ENCODE measurements at places on chromosomes 7 and 10. TPM values are rescaled to one million over a fixed set of nuclear protein-coding genes. Genes with fewer than 3 reads are reported as not detected.

Gene CABCOCO1
- total RNA-seq, result 1.5 TPM

Gene HOXA7
- 1.7 TPM for total RNA-seq

Gene NAT16
- total RNA-seq, result not detected

Gene GOLGA7B
- 0.33 TPM for total RNA-seq

Gene MOGAT3
- 0.17 TPM for total RNA-seq

Gene LRRC4
- total RNA-seq, result under 0.01 TPM

Gene FAM237B
- not detected for total RNA-seq

Gene ATOH7
- total RNA-seq, result not detected

Gene GIGYF1
- 28.7 TPM for total RNA-seq

Gene DPP6
- 33.2 TPM for total RNA-seq

Gene CALCR
- not detected for total RNA-seq

Gene GNAT3
- total RNA-seq, result not detected

Gene NODAL
- not detected for total RNA-seq

Gene CCDC3
- 23.7 TPM for total RNA-seq

Gene COBL
- 47.7 TPM for total RNA-seq

Gene LRRC17
- 2.2 TPM for total RNA-seq

Gene CPA4
- not detected for total RNA-seq

Gene GIMAP8
- 15.2 TPM for total RNA-seq

Gene LRRD1
- not detected for total RNA-seq

Gene PTN
- total RNA-seq, result 8.3 TPM

Gene NCF1
- 4.5 TPM for total RNA-seq

Gene CYP2E1
- 0.91 TPM for total RNA-seq

Gene CAV2
- total RNA-seq, result 131 TPM

Gene APBB1IP
- total RNA-seq, result 2.6 TPM

Gene SLC39A12
- not detected for total RNA-seq

Gene TMEM213
- not detected for total RNA-seq

Gene CLEC5A
- total RNA-seq, result 0.42 TPM

Gene TUBAL3
- 0.52 TPM for total RNA-seq

Gene EBF3
- total RNA-seq, result 7.3 TPM

Gene IL6
- 4.9 TPM for total RNA-seq

Gene TMEM184A
- total RNA-seq, result 0.23 TPM

Gene MBLAC1
- total RNA-seq, result 3.1 TPM

Data from esophagus muscularis mucosa (tissue), 4 donors.